ENCODE measurements at places on chromosomes 11 and 22.
A peak's percentile ranks its signal among the peaks of the same experiment; 100 is the strongest.

- no peak for DNase-seq
Measured at GRCh38 chr11:35614939-35615569, 3.2 kb upstream of the FJX1 start.

DNA sequence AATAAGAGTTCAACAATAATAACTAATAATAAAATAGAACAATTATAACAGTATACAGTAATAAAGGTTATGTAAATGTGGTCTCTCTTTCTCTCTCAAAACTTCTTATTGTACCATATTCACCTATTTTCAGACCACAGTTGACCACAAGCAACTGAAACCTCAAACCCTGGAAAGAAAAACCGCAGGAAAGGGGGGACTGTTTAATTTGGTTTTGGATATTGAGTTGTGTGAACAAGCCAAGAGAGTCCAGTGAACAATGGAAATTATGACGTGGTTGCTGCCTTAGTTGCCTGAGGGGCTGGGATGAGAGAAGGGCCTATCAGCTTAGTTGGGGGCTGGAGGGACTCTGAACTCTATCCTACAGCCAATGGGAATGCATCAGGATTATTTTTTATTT is 178.7 kb upstream of the POU2AF2 start:
- peak; percentile 22 for DNase-seq

- no peak for DNase-seq
Measured at GRCh38 chr11:129013737-129014475, 71.2 kb upstream of the TP53AIP1 start.

- DNase-seq: peak; percentile 29
Measured at GRCh38 chr11:103109818-103110388, 677 bp downstream of the DYNC2H1 start.

DNA sequence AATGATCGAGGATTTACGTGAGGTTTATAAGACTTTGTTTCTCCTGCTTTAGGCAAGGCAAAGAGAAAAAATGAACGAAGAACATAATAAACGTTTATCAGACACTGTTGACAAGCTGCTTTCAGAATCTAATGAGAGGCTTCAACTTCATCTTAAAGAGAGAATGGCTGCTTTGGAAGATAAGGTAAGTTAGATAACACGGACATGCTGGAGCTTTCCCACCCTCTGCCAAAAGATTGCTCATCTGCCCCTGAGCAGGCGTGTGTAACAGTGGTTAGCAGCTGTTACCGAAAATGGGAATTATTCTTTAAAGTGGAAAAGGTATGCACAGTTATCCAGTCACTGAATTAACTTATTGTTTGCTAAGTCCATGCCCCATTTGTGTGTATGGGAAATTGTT is 62.8 kb upstream of the CTTN start:
- no peak for DNase-seq

GRCh38 chr22:20218987-20219386 is 49.1 kb downstream of the RTN4R start:
- DNase-seq: no peak

DNA sequence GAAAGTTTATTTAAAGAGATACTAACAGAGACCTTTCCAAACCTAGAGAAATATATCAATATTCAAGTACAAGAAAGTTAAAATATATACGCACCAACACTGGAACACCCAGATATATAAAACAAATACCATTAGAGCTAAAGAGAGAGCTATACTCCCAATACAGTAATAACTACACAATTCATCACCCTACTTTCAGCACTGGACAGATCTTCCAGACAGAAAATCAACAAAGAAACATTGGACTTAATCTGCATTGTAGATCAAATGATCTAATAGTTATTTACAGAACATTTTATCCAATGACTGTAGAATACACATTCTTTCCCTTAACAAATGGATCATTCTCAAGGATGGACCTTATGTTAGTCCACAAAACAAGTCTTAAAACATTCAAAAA is 311.9 kb downstream of the METTL15 start:
- no peak for DNase-seq

GRCh38 chr22:17853073-17853472 is 78.8 kb upstream of the BID start:
- peak; percentile 45 for DNase-seq

- no peak for DNase-seq
Measured at GRCh38 chr11:44868021-44868420, 82.7 kb downstream of the TP53I11 start.

- DNase-seq: peak; percentile 69
Measured at GRCh38 chr11:108897071-108897481, 232.2 kb downstream of the DDX10 start.

DNA sequence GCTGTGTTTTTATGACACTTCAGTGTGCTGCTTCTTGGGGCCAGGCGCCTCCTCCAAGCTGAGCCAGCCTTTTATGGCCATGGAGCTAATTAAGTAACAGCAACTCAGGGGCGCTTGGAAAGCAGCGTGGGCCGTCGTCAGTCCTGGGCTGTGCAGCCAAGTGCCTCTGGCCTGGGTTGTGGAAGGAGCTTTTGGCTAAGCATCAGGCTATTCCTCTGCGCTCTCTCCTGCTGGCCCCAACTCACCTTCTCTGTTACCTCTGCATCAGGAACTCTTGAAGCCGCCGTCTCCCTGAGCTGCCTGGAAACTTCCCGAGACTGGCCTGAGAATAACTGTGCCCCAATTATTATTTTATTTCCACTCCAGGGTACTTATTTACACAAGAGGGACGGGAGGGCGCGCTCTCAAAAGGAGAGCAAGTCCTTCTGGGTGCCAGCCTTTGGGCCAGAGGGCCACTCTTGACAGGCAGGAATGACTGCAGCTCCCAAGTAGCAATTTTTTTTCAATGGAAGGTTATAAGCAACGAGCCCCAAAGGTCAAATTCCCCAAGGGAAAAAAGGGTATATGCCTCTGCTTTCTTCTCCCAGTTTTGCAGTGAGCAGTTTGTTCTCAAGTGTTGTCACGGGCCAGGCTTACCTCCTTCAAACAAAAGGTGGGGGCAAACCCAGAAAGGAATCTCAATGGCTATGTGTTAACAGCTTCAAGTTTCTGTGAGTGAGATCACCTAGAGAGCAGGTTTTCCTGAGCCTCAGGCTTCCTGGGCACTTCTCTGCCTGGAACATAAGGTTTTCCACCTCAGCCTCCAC is 38.5 kb upstream of the NAV2 start:
- peak; percentile 33 for DNase-seq

GRCh38 chr22:19970479-19971275 is 29.1 kb upstream of the TXNRD2 start:
- peak; percentile 58 for DNase-seq

GRCh38 chr11:18540207-18541009 is 13.7 kb upstream of the TSG101 start:
- DNase-seq: peak; percentile 30

GRCh38 chr22:36286096-36286957 is 33.4 kb downstream of the APOL1 start:
- peak; percentile 80 for DNase-seq

DNA sequence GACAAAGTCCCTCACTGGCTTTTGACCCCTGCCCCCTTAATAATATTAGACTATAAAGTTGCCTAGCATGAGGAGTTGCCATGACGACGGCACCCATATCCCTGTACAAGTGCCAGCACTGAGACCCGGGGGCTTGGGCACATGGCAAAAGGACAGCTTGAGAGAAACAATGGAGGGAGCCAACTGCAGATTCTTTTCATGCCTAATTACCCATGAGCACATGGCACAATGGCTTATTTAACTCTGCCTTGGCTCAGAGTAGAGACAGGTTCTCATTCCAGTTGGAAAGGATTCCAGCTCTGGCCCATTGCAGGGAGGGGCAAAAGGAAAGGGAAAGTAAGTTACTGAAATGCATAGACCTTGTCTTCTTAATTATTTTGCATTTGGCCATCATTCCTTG is 261.2 kb upstream of the UBASH3B start:
- DNase-seq: no peak

DNA sequence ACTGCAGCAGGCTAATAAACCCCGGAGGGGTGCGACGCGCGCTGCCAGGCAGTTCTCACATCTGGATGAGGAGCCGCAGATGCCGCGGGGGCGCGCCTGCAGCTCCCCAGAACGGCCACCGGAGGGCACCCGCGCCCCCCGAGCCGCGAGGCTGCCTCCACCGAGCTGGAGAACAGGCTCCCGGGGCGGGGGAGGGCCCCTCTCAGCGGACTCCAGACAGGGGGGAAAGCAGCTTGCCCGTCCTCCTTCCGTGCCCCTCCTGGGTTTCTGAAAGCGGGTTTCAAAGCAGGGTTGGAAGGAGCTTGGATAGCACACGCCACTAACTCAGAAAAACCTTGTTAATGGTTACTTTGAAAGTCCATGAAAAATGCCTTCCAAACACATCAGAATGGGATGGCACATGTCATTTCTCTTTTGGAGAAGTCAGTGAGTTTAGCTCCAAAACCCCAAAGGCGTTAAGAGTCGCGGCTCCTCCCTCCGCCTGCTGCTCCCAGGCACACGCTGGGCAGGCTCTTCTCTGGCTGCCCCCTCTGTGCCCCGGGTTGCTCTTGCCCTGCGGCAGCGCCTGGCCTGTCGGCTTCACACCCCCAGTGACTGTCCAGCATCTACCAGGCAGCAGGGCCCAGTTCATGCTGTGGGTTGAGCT is 317.8 kb downstream of the NTM start:
- peak; percentile 59 for DNase-seq

GRCh38 chr11:14872032-14872431 is 20.0 kb downstream of the CYP2R1 start:
- DNase-seq: no peak

GRCh38 chr11:106286881-106287504 is 209.5 kb downstream of the AASDHPPT start:
- no peak for DNase-seq

- DNase-seq: peak; percentile 63
Measured at GRCh38 chr11:88293931-88294330, 43.6 kb downstream of the CTSC start.

DNA sequence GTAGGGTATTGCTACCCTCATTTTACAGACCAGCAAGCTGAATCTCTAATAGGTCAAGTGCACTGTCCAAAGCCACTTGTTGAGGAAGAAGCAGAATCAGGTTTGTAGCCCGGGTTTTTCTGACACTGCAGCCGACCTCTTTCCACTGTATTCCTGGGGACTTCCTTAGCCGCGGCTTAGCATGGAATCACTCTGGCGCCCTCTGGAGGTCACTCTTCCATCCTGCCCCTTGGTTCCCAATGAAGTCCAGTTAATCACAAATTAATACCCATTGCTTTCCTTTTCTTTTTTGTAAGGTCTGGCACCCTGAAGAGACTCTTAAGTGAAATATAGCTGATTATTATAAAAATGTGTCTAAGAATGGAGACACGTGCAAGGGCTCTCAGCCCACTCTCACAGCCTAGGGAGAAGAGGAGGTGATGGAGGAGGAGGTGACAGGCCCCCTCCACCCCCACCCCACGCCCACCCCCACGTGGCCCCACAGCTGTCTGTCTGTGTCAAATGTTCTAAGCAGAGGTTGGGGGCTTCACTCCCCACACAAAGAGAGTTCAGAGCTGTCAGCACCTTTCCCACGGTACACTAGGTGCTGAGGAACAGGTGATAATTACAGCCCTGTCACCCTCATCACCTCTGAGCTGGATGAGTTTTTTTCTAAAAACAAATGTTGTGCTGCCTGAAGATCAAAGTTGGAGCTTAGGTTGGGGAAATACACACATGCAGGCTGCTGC is 57.7 kb upstream of the DRD2 start:
- peak; percentile 77 for DNase-seq

- DNase-seq: no peak
Measured at GRCh38 chr22:48844056-48844675, 983.5 kb downstream of the BRD1 start.

- no peak for DNase-seq
Measured at GRCh38 chr11:66071381-66071801, 1.3 kb downstream of the PACS1 start.

- DNase-seq: no peak
Measured at GRCh38 chr22:31223786-31224191, 11.7 kb downstream of the LIMK2 start.

DNA sequence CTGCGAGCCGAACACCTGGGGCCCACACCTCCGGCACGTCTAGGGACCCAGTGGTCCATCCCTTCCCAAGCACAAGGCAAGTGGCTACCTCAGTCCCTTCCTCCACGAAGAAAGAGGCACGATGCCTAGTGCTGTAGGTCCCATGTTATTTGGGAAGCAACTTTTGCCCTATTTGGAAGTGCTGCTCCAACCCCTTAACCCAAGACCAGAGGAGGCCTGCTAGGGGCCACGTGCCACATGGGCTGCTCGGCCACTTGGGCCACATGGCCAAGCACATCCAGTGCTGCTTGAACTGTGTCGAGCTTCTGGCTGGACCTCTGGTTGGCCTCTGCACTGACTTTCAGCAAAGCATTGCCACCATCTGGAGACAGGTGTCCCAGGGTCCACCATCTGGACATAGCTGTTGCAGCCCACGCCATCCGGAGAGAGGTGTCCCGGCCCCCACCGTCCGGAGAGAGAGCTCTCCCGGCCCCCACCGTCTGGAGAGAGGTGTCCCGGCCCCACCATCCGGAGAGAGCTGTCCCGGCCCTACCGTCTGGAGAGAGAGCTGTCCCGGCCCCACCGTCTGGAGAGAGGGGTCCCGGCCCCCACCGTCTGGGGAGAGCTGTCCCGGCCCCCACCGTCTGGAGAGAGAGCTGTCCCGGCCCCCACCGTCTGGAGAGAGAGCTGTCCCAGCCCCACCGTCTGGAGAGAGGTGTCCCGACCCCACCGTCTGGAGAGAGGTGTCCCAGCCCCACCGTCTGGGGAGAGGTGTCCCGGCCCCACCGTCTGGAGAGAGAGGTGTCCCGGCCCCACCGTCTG is 6.5 kb upstream of the B4GALNT4 start:
- DNase-seq: no peak

DNA sequence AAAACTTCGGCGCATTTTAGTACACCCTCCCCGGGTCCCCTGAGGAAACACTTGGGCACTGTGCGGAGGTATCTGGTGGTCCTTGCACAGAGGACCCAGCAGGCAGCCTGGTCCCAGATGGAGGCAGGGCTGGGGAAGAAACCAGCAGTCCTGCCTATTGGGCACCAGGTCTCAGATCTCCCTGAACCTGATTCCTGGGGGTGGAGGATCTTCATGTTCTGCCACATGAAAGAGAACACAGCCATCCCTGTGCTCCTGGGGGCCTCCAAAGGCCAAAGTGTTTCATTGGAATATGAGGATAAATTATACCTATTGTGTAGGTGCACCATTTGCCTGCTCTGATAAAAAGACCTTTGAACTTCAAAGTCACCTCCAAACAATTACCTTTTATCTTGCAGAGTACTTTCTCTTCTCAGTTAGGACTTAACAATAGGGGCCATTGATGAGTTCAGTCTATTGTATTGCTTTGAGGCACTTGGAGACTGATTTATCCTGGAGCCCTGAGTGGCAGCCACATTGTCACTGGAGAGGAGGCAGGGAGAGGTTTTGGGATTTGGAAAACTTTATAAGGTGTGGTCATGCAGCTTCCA is 1.8 kb downstream of the RCN1 start:
- no peak for DNase-seq

- DNase-seq: no peak
Measured at GRCh38 chr22:29320546-29320945, 5.0 kb upstream of the RASL10A start.

DNA sequence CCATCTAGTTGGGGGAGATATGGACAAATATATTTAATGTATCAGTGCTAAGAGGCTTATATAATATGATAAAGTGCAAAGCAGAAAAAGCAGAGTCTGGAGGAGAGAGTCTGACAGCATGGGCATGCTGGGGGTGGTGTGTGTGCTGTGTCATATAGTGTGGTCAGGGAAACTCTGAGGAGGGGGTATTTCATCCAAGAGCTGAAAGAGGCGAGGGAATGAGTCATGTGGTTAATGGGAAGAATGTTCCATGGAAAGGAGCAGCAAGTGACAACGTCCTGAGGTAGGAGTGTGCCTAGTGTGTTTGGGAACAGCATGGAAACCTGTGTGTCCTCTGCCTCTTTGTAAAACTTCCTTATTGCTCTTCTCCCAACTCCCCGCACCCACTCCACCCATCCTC is 38.0 kb downstream of the EIF3F start:
- peak; percentile 48 for DNase-seq

- no peak for DNase-seq
Measured at GRCh38 chr22:44102856-44103255, 77.9 kb upstream of the PARVG start.

Measured in astrocyte of the spinal cord (primary cell).